ENCODE measurements at places on chromosomes 7 and 10.

- no peak for DNase-seq
These were observed 345.0 kb downstream of the SEMA3D start for GRCh38 chr7:84841809-84842208.

DNA sequence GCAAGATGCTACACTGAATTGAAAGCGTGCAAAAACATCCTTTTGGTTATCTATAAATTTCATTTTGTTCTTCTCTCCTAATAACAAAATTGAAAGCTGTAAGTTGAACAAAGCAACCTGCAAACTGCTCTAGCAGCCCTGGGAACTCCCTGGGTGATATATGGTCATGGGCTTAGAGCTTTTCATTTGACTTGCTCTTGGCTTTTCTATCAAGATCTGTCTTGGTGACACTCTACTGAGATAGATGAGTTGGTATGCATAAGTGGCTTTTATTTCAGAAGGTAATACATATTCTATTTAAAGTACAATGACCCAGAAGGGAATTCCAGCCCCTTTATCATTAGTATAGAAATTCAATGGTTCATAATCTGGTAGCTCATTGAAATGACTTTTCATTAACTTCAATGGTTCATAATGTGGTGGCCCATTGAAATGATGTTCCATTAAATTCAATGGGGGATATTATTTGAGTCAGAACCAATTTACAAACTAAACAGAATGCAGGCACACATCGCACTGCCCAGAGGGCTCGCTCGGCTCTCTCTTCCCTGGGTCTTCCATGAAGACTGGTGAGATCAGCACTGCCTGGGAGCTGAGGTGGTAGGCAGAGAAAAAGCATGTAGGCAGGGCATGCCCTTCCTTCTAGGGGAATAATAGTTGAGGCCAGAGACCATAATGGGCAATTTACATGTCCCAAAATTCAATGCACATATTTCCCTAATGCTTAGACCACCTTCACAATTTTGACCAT is 10.1 kb upstream of the KCNMA1 start:
- no peak for DNase-seq

DNA sequence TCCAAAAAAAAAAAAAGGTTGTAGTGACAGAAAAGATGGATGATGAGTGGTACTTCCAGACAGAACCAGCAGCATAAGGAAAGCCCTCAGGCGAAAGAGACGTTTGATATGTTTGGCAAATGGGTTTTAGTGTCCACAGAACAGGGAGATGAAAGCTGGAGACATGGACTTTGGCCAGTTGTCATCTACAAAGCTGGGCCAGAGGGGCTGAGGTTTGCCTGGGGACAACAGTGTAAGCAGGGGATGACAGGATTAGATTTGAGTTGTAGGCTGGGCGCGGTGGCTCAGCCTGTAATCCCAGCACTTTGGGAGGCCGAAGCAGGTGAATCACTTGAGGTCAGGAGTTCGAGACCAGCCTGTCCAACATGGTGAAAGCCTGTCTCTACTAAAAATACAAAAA is 47.8 kb upstream of the ELN start:
- no peak for DNase-seq

- DNase-seq, result no peak
These were observed 27.5 kb downstream of the LAMB1 start for GRCh38 chr7:107975394-107976013.

DNA sequence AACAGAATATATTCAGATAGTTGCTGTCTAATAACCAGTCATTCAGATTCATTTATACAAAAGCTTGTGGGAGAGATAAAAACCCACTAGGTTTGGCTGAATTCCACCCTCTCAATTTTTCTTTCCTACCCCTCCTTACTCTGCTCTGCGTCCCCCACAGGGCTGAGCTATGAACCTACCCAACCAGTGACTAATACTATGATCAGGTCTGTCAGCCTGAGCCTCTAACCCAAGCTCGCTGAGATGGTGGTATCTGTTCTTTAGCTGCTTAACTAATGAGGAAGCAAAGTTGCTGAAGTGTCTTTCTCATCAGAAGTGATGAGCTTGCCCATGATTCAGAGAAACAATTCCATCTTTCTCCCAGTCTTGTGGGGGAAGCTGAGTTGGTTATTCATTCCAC is 248.7 kb upstream of the GPR26 start:
- no peak for DNase-seq

DNA sequence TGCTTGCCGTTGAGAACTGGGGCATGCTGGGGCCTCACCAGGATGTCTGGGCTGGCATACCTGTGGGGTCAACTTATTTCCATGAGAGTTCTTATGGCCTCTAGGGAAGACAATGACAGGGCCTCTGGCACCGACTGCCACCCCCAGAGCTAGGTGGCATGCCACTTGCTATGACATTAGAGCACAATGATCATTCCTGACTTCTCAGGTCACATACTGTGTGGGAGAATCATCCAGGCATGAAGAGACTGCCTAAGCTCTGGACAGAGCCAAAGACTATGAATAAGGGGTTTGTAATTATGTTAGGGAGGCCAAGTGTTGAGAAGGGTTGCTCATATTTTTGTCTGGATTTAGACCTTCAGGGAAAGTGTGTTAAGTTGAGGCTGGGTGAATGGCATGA is 97.5 kb downstream of the PTPN20 start:
- DNase-seq, result no peak

- DNase-seq, result no peak
These were observed 110.4 kb downstream of the AHR start for GRCh38 chr7:17408904-17409290.

- no peak for DNase-seq
These were observed 8.8 kb downstream of the FZD8 start for GRCh38 chr10:35633006-35633980.

DNA sequence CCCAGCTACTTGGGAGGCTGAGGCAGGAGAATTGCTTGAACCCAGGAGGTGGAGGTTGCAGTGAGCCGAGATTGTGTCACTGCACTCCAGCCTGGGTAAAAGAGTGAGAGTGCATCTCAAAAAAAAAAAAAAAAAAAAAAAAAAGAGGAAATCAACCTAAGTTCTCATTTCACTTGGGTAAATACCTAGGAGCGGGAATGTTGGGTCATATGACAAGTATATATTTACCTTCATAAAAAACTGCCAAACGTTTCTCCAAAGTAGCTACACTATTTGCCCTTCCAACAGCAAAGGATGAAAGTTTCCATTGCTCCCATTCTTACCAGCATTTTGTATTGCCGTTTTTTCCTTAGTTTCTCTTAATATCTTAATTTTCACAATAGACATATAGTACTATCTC is 9.8 kb downstream of the P4HA1 start:
- no peak for DNase-seq

DNA sequence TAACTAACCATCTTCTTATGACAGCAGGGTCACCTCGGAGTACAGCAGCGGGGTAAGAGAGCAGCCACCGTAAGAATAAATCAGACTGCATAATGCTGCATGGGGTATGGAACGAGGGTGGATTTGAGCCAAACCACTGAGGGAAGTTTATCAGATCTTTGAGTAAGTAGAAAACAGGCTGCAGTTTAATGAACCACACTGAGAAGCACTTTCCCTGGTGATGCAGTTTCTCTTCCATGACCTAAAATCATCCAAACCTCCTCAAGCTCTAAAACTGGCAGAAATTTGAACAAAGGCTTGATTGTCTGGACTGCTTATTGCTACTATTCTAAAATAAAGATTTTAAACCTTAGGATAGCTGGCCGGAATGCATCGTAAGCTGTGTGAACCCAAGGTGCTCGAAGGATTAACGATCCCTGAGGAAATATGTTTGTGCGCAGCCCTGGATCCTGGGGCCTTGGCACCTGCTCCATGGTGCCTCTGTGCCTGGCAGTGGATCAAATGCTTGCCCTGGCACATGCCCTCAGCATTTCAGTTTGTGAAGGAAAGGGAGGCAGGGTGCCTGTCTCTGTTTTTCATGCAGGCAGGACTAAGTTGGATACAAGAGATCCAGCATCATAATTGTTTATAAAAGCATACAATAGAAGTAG is 322.7 kb downstream of the LHFPL3 start:
- DNase-seq, result no peak

DNA sequence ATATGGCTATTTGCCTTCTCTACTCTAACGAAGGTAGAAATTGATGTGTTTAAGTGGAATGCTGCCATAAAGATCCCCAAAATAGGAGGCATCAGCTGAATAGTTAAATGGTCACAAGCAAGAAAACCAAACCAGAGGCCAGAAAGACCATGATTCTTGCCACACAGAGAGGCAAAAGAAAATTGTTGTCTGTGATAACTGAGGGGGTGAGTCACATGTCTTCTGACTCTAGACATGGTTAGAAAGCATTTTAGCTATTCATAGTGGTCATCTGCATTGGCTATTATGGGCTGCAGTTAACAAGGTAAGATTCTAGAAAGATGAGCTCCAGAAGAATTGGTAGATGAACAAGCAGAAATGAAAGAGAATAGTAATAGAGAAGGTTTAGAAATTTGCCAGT is 361.4 kb upstream of the NPSR1 start:
- no peak for DNase-seq

- DNase-seq, result no peak
These were observed 7.6 kb downstream of the CPA2 start for GRCh38 chr7:130274296-130274695.

DNA sequence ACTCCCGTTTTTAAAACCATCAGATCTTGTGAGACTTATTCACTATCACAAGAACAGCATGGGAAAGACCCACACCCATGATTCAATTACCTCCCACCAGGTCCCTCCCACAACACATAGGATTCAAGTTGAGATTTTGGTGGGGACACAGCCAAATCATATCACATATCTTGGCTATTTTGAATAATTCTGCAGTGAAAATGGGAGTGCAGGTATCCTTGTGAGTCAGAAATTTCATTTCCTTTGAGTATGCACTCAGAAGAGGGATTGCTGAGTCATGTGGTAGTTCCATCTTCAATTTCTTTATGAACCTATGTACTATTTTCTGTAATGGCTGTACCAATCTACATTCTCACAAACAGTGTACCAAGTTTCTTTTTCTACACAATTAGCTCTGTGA is 125.8 kb downstream of the ANKRD7 start:
- no peak for DNase-seq

GRCh38 chr10:55274367-55274766 is 473.3 kb upstream of the PCDH15 start:
- no peak for DNase-seq

- no peak for DNase-seq
These were observed 68.9 kb downstream of the ARID5B start for GRCh38 chr10:61970182-61971002.

DNA sequence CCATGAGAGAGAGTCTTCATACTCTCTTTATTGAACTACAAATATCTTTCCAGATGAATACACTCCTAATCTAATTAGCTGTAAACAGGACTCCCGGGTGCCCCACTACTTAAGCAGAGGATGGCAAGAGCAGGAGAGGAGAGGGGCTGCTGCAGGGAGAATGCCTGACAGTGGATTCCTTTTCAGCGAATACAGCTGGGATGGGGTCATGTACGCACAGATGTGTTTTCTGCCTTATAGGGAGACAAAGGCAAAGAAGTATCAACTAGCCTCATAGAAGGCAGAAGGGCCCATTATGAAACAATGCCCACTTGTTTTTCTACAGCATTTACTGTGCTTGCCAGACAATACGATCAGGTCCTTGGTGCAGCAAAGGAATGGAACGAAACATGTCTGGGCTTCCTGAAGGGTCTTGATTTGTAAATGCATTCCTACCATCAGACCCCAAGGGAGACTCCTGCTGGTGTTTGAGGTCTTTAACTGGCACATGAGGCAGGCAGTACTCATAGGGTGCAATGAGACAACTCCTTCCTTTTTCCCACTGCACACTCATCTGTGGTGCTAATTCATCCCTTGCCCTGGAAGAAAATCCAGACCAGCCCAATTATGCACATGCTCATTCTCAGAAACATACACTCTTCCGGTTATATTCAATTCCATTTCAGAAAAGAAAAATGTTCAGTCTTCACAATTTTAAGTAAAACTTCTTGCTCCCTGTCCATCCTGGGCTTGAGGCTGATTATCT is 117.1 kb downstream of the AOAH start:
- no peak for DNase-seq

DNA sequence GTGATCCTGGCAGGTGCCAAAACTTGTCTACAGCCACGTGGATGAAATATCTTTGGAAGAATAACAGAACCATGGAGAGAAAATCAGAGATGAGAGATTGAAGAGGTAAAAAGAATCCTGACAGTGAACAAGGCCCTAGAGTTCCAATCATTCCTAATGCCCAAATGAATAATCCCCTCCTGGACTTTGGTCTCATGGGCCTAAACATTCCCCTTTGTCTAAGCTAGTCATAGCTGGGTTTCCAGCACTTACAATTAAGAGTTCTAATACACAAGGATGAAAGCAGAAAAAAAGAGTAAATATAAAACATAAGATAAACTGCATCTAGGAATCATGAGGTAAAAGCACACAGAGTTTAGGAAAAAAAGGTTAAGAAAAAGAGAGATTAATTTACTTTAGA is 40.2 kb downstream of the ARHGAP12 start:
- no peak for DNase-seq

DNA sequence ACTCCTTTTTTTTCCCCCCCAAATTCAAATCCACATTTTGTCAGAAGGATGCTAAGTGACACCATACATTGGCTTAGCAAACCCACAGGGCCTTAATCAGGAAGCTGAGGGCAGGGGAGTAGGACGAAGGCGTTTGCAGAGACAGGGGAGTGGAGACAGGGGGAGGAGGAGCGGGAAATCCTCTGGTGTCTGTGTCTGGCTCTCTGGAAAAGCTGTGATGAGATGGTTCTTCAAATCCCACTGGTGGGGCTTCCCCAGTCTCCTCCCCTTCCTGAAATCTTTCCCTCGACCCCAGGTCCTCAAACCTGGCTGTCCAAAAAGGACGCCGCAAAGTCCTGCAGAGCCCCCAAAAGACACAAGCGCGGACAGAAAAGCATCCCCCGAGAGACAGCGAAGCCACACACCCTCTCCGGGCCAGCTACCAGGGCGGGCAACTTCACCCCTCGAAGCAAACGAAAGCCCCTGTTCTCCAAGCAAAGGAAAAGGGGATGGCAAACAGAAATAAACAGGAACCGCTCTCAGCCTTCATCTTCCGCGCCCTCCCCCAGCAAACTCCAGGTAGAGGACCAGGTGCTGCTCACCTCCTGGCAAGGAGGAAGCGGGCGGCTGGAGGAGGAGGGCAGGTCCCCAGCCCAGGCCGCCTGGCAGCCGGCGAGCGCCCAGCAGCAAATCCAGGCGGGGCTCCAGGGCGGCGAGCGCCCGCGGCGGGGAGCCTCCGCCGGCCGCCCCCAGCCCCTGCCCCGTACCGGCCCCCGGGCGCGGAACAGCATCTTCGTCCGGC is 520 bp downstream of the ELAPOR2 start:
- DNase-seq, result peak; percentile 46
